ENCODE measurements at places on chromosomes 4 and X.
A peak's percentile ranks its signal among the peaks of the same experiment; 100 is the strongest.

DNA sequence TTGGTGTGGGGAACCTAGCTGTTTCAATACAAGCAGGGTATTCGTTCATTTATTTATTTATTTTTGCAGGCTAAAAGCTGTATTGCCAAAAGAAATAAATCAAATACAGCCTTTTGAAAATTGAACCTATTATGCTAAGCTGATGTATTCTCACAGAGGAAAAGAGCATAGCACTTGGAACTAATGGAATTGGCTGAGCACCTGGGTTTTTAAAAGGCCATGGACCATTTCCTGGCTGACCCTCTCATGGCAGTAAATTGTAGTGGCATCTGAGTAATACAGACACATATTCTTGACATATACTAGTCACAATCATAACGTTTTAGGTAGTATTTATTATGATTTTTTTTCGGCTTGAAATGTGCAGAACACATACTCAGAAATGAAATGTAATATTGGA lies 71.8 kb upstream of the ALG13 start:
- no peak for DNase-seq

DNA sequence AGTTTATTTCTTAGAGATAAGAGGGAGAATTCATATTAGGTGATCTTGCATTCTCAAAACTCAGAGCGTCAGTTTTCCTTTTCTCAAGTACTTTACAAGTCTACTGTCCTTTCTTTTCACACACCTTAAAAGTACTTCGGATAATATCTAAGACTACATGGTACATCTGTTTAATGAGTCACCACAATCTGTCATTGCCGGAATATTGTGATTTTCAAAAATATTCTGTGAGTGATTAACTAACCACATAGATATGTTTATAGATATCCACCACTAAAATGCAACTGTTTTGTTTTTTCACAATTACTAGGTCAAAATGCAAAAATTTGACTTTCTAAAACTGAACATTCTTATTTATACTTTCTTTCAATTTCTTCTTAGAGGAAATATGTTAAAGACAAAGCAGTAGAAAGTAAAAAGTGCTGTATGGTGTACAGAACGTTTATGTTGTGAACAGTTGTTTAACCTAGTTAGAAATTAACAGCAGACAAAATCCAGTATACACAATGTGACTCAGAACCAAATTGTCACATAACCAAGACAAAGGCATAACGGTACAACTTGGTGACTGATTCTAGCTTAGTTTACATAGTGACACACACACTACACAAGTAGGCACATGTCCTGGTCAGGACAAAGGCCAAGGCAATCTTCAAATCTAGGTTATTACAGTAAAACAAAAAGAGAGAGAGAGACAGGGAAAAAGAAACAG lies 482.9 kb downstream of the NAF1 start:
- no peak for DNase-seq

- no peak for DNase-seq
Observed at GRCh38 chr4:165803005-165803404, 70.0 kb upstream of the TLL1 start.

GRCh38 chr4:158805635-158806471 lies 37.0 kb downstream of the FNIP2 start:
- no peak for DNase-seq

DNA sequence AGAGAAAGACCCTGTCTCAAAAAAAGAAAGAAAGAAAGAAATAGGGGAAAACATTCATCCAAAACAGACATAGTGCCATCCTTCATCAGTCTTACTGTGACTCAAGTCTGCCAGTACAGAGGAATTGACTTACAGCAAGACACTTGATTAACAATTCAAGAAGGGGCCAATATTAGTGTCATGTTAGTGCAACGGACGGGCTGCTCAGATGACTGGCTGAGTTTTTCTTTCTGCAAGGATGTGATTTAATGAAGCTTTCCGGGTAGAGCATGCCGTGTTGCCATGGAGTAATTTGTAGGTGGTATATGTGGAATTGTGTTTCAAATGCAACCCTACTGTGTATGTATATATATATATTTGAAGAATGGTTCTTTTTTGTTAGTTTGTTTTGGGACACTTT lies 12.6 kb upstream of the MFAP3L start:
- no peak for DNase-seq

- no peak for DNase-seq
Observed at GRCh38 chr4:150743564-150744342, 161.8 kb downstream of the MAB21L2 start.

GRCh38 chr4:86118711-86119110 lies 241.1 kb downstream of the MAPK10 start:
- DNase-seq, result no peak

GRCh38 chr4:94447754-94448411 lies 3.9 kb upstream of the PDLIM5 start:
- no peak for DNase-seq

DNA sequence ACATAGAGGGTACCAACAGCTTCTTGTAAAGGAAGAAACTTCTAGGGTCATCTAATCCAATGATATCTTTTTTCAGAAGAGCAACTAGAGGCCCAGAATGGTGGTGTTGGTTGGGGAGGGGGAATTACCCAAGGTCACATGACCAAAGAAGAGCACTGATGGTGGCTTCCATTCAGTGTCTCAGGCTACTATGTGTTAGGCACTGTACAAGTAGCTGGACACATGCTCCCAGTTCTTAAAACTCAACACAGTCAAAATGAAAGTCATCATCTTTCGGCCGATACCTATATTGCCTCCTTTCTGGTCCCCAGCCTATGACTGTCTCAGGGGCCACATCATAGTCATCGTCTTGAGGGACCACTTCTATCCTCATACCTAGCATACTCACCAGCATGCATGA lies 88.1 kb downstream of the ARHGAP6 start:
- no peak for DNase-seq

DNA sequence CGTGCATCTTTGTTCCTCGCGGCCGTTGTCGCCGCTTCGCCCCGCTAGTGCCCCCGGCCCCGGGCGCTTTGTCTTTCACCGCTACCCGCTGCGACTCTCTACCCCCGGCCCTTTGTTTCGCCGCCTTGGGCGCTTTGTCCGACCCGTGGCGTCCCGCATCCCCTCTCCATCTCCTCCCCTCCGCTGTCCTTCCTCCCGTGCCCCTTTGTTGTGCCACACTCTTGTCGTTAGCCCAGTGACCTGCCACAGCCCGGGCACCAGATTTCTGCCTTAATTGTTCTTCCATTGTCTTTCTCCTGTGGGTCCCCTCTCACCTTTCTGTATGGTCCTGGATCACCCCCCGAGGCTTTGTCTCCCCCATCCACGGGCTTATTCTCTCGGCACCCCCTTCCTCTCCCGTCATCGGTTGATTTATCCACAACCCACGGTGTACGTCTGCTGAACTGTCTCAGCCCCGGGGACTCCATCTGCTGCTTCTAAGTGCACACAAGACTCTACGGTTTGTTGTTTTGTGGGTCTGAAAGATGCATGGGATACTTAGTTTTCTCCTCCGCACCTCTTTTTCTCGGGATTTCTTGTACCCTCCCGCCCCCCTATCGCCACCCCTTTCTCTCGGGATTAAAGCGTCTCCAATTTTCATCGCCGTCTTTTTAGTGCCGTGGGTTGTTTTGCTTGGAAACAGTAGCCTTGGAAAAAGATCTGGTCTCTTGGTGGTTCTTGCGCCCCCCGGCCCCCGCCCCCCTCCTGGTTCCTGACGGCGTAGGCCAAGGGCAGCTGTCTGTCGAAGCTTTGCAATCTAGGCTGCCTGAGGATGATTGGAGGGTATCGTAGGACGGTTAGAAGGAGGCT lies 783 bp downstream of the RBPJ start:
- DNase-seq, result peak; percentile 13

DNA sequence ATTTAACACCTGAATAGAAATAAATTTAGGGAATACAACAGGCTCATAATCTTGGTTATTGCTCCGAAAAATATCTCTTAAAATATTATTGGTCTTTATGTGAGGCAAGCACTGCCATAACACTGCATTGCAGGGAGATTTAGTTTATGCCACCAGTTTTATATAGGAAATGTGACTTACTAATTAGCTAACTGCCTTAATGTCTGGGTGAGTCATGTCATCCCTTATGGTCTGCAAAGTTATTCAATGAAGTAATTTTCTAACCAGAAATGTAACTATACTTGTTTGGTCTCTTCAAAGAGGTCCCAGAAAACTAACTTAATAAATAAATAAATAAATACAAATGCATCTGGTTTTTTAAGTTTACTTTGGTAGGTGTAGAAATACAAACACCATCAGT lies 597.2 kb downstream of the GALNTL6 start:
- no peak for DNase-seq

DNA sequence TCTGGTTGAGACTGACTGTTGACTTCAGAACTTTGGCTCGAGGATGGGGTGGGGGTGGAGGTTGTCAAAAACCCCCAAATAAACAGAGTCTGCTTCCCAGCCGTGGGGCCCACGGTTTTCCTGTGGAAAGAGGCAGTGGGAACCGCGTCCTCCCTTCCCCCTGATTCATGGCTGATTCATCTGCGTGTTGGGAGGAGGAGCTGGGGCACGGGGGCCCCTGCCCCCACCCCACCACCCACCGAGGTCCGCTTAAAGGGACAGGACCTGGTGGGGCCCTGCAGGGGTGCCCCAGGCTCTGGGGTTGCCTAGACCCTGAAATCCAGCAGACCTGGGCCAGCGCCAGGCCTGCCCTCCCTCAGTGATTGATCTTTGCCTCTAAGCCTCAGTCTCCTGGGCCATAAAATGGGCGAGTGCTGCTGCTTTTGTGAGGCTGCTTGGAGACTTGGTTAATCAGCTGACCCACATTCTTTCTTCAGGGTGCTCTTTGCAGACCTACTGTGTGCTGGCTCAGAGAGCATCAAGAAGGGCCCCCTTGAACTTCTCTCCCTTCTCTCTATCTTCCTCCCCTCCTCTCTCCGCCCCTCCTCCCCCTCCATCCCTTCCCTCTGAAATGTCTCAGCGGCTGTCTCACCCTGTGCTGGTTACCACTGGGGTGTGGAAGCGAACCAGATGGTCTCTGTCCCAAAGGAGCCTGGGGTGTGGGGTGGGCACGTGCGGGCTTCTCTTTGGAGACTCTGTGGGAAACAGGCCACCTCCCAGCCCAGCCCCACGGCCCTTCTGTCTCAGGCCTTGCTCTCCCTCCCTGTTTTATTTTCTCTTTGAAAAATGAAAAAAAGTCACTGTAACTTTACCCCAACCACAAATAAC lies 9.1 kb downstream of the HTRA3 start:
- DNase-seq, result no peak

DNA sequence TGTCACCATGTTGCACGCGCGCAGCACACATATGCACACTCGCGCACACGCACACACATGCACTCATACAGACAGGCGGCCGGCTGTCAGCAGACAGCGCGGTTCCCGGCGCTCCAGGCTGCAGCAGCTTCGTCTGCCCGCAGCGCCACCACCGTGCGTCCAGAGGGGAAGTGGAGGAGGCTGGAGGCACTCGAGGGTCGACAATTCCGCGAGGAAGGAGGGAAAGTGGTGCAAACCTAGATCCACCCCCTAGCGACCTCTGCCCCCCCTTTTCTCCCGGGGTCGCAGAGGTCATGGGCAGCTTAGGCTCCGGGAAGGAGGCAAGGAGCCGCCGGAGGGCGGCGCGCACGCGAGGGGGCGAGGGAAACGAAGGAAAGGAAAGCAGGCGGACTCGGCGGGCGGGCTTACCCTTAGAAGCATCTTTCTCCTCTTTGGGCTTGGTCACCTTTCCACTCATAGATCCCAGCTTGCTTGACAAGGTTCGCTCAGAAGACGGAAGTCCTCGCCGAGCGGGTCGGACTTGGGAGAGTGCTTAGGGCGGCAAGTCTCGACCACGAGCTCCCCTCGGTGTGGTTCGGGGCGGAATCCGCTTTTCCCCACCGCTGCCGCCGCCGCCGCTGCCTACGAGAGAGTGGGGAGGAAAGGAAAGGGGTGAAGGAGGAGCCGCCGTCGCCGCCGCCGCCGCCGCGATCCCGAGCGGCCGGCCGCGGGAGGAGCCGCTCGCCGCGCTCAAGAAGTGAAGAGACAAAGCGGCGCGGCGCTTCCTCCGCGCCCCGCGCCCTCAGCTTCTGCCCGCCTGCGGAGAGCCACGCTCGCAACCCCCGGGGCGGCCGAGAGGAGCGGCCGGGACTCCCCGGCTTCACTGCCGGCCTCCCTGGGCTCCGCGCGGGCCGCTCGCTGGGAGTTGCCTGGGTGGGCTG lies 326.6 kb upstream of the F9 start:
- DNase-seq, result no peak

GRCh38 chr4:89752932-89753598 lies 83.9 kb downstream of the SNCA start:
- no peak for DNase-seq

DNA sequence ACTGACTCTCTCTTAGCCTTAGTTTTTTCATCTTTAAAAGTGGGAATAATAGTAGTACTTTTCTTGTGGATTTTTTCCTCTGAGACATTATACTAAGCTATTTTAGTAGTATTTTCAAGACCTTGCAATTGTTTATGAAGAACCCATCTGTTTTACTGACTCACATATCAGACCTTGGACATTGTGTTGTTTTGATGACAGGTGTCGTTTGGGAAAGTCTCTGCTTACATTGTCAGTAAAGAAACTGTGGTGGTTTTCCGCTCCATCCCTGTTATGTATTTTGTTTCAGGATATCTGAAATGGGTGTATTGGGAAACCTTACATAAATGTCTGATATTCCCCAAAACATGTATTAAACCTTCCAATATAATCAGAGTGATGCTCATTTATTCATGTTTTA lies 92.2 kb downstream of the STIM2 start:
- DNase-seq, result no peak

DNA sequence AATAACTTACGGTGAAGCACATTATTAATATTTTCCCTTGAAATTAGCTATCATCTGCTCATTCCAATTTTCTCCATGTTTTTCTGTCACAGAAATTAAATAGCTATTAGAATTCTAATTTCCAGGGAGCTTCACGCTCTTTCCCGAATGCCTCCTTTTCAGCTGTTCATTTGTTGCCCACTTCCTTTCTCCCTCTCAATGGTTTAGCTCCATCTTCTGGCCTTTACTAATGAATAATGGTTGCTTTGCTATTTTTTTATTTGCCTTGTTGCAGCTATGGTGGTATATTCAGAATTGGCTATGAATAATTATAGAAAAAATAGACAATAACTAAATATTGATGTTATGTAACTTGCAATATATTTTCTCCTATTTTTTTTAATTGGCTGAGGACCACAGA lies 70.5 kb downstream of the GRIA2 start:
- DNase-seq, result no peak

GRCh38 chrX:31838617-31839016 lies 766.8 kb upstream of the FTHL17 start:
- DNase-seq, result no peak

DNA sequence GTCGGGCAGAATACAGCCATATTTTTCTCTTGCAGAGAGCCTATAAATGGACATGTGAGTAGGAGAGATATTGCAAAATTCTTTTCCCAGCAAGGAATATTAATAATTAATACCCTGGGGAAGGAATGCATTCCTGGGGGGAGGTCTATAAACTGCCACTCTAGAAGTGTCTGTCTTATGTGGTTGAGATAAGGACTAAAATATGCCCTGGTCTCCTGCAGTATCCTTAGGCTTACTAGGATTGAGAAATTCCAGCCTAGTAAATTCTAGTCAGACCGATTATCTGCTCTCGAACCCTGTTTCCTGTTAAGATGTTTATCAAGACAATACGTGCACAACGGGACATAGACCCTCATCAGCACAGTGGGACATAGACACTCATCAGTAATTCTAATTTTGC lies 872.6 kb downstream of the FSTL5 start:
- no peak for DNase-seq
